ENCODE measurements at places on chromosomes 6 and 20.
A peak's percentile ranks its signal among the peaks of the same experiment; 100 is the strongest.

DNA sequence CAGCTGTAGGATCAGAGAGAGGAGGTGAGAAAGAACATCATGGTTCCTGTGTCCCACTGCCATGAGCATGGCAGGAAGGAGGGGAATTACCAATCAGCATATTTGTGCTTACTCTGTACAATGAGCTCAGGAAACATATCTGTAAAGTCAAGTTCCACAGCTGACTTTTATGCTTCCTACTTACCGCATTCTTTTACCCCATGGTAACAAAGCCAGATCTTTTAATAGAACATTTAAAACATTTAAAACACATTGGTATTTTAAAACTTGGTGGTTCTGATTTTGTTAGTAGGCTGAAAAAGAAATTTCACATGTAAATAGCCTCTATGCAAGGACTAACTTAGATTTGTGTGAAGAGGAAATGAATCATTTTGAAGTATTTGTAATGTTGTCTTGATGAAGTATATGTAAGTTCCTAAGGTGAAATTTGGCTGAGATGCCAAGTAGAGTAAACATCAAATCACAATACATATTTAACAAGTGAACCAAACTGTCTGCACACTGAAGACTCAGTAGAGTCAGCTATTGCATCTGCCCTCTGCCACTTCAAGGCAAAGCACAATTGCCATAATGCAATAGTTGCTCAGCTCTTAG lies 114.7 kb downstream of the GJA10 start:
- DNase-seq, result no peak

GRCh38 chr6:43799551-43800297 lies 29.7 kb downstream of the VEGFA start:
- no peak for DNase-seq

DNA sequence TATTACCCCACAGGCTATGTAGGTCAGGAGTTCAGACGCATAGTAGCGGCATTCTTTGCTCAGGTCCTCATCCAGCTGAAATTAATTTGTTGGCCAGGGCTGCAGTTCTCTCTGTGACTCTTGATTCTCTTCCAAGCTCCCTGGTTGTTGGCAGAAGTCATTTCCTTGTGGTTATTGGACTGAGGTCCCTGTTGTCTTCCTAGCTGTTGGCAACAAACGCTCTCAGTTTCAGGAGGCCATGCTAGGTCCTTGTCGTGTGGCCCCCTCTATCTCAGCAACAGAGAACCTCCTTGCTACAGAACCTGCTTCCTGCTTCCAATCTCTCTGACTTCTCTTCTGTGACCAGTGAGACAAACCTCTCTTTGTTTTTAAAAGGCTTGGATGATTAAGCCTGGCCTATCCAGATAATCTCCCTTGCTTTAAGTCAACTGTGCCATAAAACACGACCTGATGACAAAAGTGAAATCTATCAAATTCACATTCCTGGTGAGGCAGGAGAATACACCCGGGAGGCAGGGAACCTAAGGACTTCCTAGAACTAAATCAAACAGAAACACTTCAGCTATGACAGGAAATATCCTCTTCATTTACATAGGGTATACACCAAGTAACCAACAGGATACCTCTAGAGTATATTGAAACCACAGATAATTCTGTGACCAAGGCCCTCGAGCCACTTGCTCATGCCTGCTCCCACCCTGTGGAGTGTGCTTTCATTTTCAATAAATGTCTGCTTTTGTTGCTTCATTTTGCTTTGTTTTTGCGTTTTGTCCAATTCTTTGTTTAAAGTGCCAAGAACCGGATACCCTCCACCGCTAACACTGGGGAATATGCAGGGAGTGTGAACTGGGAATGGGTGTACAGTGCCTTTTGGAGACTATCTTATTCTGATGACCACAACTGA lies 196.0 kb downstream of the BTBD3 start:
- no peak for DNase-seq

DNA sequence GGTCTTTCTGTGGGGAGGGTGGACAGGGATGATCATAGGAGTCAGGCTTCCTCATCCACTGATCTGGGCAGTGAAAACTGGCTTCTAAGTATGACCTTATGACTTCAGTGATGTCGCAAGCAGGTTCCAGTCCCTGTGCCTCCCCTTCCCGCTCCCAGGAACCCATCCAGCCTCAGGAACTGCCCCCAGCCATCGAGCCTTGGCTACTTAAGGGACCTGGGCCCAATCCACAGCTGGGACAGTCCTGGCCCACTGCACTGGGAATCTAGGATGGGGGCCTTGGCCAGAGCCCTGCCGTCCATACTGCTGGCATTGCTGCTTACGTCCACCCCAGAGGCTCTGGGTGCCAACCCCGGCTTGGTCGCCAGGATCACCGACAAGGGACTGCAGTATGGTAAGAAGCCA lies at the start of gene LBP:
Gene LBP (plus strand): TSS at position 236 of the 405 bp plus-strand sequence. CDS start 35 bp downstream, at position 271.
- no peak for DNase-seq

DNA sequence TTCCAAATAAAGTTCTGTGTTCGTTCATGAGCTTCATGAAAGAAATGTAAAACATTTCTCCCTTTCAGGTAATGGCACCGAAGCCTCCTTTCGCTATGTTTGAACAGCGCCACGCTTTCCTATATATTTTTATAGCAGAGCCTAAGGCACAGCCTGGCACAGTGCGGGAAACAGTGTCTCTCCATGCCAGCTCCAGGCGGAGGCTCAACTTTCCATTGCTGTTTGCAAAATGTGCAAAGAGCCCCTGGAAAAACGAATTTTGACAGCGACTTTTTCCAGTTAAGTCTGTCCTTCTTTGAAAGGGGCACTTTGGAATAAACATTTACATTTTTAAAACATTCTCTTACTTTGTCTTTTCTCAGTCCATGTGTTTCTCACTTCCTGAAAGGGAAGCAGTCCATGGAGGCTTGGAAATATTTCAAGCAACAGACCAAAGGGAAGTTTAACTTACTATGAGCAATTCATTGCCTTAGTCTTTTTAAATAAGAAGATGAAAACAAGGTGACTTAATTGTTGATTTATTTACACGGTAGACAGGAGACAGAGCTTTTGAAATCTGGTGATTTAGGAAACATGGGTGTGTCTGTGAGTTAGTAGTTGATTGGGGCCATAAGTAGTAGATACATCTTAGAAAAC lies 769 bp downstream of the CCN6 start:
- no peak for DNase-seq

GRCh38 chr6:13827032-13827431 lies 12.7 kb upstream of the MCUR1 start:
- DNase-seq, result no peak

DNA sequence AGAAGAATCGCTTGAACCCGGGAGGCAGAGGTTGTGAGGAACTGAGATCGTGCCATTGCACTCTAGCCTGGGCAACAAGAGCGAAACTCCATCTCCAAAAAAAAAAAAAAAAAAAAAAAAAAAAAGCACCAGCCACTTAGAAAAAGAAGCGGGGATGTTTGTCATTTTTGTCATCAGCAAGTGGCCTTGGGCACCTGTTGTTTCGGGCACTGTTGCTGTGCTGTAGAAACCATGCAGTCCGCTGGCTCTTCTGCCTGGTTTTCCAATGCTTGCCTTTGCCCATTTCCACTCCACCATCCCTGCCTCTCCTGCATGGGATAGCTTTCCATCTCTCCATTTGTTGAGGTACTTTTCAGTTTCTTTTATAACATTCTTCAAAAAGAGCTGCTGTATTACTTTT lies 129.3 kb downstream of the ARID1B start:
- DNase-seq, result no peak

DNA sequence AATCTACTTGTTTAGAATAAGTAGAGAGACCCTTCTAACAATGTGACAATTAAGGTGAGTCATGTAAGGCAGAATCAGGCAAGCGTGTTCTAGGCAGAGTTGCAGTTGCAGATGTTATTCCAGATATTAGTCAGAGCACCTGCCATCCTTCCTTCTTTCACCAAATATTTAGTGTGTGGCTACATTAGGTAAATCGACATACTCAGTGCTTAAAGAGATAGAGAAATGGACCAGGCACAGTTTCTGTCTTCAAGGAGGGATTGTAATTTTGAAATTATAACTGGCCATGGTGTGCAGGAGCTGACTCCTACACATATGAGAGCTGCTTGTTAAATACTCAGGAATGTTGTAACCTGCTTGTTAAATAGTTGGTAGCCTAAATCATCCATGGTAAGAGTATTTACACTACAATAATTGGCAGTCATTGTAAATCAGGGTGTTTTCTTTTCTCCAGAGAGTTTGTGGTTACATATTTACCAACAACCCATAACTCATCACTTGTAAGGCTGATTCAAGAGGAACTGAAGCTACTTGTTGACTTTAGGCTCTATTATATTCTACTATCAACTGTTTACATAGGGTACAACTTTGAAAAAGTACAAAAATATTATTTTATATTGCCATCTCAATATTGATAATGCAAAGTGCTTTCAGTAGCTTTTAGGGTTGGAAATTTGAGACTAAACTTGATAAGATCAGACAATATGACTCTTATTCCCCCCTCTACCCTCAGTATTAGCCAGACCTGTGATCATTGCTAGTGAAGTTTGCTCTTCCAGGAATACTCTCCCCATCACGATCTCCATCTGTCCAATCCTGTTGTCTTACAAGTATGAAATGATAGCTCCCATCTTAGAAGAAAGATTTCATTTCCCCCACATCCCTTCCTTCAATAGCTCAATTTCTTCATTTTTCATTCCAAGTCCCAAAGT lies 607.1 kb downstream of the COL12A1 start:
- DNase-seq, result no peak

GRCh38 chr6:138529478-138529877 lies 30.2 kb upstream of the NHSL1 start:
- no peak for DNase-seq

DNA sequence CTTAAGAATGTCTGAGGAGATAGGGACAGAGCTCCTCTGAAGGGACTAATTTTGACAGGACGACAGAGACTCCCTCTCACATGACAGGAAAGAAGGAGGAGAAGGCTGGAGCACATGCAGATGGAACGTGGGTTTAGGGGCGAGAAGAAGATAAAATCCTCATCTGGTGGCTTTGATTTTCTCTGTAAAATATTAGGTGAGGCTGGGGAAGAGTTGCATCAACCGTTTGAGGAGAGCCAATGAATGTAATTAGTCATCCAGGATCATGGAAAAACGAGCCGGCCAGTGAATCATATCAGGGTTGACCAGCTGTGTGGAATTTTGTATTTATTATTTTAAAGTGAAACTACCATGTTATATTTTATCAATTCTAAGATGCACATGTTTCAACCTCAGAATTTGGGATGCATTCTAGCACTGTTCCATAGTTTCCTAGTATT lies 46.9 kb upstream of the ADGRF4 start:
- DNase-seq, result no peak

GRCh38 chr6:47041741-47042140 lies 391 bp downstream of the ADGRF1 start:
- no peak for DNase-seq

GRCh38 chr20:36472637-36473090 lies 68.7 kb upstream of the MYL9 start:
- DNase-seq, result no peak

DNA sequence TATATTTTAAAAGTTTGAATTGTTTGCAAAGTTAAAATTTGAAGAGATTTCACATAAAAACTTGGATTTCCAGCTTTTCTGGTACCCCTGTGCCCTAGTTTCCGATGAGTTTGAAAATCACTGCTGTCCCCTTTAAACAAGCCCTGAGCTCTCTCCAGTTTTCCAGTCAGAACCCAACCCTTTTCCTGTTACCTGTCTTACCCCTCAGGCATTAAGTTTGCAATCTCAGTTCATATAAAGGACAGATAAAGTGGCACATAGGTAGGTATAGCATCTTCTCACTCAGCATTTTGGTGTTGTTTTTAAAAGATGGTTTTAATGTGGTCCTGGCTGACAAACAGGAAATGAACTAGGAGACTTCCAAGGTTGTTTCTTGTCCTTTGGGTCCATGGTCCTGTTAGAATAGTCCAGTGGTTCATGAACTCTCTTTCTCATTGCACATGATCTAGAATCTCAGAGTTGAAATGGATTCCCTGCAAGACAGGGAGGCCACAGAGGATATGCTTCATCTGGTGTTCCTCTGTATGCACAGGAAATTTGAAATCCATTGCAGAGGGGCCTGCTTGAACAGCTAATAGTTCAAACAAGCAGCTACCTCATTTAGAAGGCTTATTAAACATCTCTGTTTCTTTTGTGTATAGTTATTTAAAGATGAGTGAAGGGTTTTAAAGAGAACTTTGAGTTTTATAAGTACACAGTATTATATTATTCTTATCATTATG lies 82.7 kb downstream of the JAG1 start:
- no peak for DNase-seq

DNA sequence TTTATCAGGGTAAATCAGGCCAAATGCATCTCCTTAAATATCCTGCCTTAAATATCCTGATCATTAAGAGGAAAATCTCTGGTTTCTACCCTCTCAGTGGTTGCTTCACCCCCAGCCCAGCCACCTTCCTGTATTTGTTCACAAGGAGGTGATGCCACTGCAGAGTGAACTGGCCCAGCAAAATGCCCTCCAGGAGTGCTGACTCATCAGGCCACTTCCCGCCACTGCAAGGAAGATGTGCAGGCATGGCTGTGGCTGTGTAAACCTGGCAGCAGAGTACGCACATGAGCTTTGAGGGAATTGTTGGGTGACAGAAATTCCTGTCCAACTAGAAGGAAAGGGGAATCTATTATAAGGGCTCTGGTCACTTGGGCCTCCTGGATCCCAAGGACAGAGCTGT lies 13.8 kb downstream of the NQO2 start:
- no peak for DNase-seq

DNA sequence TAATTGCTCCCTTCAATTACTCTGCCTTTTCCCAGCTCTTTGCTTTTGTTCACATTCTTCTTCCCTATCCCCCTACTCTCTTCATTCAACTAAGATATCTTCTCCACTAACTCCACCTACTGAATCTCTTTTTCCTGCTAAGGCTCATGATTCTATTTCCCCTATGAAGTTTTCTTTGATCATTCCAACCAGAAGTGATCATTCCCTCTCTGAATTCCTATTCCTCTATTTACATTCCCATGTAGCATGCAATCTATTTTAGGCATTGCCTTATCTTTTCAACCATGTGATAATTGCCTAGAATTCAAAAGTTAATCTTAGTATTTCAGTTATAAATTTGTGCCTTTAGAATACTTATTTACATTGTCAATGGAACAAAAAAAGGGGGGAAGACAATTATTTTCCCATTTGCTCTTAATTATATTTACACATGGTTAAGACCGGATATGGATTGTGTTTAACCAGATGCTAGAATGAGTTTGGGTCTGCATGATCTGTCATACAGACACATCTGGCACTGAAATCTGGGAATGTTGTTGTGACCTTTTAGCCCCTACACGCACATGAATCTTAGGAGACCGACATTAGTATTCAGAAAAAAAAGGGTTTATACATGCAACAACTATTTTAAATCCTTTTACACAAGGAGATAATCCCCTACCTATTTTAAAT lies 20.8 kb downstream of the MOXD1 start:
- DNase-seq, result peak; percentile 94

DNA sequence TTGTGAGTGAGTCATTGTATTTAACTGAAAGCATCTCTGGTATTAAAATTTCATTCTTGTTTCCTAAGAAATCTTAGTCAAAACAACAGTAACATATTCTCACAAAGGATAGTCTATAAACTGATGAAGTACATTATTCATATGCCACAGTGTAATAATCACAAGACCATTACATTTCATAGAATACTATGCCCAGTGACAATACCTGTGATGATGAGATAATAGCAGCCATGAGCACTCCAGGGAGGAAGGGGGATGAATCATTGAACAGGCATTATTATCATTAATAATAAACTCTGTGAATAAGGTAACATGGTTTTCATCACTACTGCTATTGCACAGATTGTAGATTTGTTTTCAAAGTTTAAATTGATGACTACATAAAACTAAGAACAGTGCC lies 667.9 kb downstream of the EPM2A start:
- DNase-seq, result no peak

GRCh38 chr20:58019027-58019849 lies 209.2 kb downstream of the ANKRD60 start:
- DNase-seq, result no peak

GRCh38 chr20:36050436-36051317 lies 82.3 kb downstream of the CNBD2 start:
- peak; percentile 67 for DNase-seq

Data from NCI-H748 treated with DMSO at 0.1 percent for 48 hours (cell line).